ENCODE measurements at places on chromosomes 1 and 21.

DNA sequence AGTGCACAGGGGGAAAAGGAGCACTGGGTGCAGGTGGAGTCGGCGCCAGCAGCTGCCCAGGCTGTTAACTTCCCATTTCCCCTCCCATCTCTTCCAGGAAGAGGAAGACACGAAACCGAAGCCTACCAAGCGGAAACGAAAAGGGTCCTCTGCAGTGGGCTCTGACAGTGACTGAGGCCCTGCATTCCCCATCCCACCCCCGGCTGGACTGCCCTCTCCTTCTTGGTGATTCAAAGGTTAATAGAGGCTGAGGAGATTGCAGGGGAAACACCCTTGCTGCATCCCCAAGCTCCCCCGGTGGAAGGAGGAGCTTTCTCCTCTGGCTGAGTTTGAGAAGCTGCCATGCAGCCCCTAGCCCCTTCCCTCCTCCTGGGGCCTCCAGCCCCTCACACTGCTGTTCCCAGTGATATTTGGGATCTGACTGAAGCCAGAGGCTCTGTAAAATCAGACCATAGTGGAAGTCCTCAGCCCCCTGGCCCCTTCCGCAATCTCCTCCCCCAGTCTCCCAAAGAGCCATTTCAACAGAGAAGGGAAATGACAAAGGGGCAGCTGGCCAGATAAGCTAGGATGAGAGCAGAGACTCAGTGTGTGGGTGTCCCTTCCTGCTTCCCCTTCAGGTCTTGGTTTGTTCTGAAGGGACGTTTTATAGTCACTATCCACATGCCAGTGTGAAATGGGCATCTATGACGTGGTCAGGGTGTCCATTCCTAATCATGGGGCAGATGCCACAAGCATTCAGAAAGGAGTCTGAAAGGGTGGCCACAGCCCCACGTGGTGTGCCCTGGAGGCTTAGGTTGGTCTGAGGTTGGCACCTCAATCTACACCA is 1.9 kb upstream of the SLC27A3 start:
- DNase-seq = no peak

- DNase-seq = no peak
These were observed 25.4 kb downstream of the RGS4 start for GRCh38 chr1:163094589-163094988.

DNA sequence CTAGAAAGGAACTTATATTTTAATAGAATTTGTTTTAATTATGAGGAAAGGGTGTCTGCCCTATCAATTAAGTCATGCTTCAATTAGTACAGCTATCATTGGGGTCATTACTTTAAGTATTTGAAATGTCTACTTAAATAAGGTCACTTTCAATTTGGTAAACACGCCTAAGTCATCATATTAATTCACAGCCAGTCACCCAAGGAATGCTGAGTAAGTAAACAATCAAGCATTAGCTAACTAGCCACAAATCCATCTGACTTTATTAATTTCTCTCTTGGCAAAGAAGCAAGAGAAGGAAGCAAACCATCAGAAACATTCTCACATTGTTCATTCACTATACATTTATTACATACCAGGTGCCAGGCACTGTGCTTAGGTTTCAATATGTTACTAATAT is 1.2 kb upstream of the LRRC52 start:
- no peak for DNase-seq

DNA sequence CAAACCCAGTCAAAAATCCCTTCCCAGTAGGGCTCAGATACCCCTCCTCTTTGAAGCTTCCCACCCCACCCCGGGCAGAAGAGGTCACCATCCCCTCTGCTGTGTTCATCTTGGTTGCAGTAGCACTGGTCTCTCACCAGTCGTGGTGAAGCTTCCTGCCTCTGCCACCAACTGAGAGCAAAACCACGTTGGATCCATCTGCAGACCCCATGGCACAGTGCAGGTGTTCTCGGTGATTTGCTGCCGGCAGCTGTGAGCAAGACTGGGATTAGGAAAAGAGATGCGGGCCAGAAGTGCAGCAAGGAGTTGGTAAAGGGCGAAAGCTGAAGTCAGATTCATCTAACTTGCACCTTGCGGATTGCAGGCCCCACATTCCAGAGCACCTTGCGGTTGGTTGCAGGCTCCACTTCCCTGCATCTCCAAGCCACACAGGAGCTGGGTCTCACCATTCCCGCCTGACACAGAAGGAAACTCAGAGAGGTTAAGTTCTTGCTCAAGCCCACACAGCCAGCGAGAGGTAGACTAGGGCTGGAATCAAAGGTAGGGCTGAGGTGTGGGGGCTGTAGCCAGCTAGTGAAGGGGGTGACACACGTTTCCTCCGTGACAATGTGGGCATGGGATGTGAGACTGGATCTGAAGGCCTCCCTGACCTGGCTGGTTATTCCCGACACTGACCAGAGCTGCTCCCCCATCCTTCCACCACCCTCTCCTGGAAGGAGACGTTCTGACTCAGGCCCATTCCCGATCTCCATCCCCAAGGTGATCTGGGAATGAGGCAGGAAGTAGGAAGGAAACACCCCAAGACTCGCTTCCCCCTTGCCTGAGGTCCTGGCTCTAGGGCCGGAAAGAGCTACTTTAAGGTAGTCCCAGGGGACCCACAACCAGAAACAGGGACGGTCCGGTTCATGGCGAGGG is 3.3 kb upstream of the FAM110D start:
- no peak for DNase-seq

DNA sequence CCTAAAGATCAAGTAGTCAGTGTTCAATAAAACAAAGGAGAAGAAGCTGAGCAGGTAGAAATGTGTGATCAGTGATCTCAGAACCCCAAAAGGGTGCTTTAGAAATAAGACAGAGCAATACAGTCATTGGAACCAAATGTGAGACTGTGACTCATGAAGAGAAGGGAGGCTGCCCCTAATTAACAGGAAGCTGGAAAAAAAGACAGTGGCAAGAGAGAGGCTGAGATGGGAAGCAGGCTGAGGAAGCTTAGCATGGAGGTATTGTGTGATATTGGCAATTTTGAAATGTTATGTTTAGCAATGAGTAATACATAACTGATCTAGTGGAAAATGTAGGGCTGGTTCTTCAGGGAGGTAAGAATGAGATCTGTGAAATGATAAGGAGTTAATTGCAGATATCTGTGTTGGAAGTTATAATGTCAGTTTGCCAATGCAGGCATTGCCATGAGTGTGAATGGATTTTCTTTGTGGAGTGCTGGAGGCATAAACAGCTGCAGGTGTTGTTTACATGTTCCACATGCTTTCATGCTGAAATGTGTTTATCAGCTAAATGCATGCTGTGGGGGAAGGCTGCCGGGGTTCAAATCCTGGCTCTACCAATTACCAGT is 90.6 kb upstream of the CACNA1E start:
- no peak for DNase-seq

DNA sequence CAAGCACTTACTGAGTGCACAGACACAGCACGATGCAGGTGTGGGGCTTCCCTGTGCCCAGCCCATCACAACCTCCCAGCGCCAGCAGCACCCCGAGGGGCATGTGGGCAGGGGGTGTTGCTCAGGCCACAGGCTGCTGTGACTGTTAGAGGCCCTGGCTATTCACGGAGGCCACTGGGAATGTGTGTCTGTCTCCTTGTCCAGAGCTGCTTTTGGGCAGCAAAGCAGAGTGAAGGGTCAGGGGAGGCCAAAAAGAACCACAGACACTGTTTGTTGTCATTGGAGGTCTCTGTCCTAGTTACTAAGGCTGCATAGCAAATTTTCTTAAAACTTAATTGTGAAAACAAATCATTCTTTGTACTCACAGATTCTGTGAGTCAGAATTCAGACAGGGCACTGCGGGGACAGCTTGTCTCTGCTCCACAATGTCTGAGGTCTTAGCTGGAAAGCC is 49.6 kb downstream of the TNFRSF8 start:
- DNase-seq = no peak

DNA sequence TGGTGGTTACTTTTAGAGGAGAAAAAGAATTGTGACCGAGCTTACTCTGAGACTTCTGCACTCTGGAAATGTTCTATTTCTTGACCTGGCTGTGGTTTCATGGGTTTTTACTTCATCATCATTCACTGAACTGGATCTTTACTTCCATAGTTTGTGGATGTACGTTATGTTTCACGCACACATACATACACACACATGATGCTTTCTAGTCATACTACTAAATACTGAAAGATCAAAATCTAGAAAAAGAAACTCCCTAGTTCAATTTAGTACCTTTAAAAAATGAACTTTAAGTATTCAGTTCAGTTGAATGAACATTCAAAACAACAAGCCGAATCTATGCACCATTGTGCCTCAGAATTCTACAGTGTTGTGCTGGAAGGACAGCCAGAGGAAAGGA is 65.0 kb downstream of the TEX35 start:
- DNase-seq = no peak

DNA sequence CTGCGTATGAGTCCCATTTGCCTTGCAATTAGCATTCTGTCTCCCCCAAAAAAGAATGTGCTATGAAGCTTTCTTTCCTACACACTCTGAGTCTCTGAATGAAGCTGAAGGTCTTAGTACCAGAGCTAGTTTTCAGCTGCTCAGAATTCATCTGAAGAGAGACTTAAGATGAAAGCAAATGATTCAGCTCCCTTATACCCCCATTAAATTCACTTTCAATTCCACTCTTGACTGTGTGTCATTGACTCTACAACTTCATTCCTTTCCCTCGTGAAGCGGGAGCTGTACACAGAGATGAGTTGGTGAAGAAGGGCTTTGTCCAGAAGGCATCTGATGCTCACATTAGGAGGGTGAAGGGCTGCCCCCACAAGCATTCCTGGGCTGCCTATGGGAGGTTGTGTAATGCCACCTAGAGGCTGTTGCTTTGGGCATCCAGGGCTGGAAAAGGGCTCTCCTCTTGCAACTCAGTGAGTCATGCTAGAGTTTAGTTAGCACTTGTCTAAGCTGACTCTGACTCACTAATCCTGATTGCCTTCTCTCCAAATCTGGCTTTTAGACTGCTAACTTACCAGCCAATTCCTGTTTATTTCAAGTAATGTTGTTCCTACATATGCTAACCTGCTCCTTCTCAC is 1.8 kb downstream of the SPRR1B start:
- no peak for DNase-seq

DNA sequence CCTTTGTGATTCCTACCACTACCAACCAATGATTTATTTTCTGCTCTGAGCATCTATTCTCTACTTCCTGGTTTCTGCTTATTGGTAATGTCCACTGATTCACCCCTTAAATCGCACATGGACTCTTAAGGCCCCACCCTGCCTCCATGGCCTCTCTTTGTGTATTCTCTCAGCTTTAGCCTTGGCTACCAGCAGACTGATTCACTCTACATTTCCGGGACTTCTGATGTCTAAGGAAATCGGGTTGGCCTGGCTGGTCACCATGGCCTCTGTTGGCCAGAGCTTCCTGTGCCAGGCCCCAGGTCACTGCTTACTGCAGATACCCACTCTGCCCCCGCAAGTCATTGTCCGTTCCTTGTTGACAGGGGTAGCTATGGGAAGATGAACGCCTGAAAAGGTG is 40.9 kb downstream of the PDPN start:
- no peak for DNase-seq

GRCh38 chr21:33808715-33809367 is 106.8 kb downstream of the ATP5PO start:
- no peak for DNase-seq

- DNase-seq = no peak
These were observed 25.6 kb upstream of the WNT4 start for GRCh38 chr1:22168412-22168973.

Data from NCI-H1436 treated with DMSO at 0.1 percent for 48 hours (cell line).